ENCODE measurements at places on chromosomes 1 and 21. TPM values are rescaled to one million over a fixed set of nuclear protein-coding genes. Genes with fewer than 3 reads are reported as not detected.

Gene DDR2
- total RNA-seq, result 16.7 TPM

Gene EIF2D
- 61.1 TPM for total RNA-seq

Gene KDM1A
- total RNA-seq, result 140 TPM

Gene AIM2
- not detected for total RNA-seq

Gene DCST1
- total RNA-seq, result not detected

Gene HPCA
- not detected for total RNA-seq

Gene CLCNKB
- total RNA-seq, result under 0.01 TPM

Gene ANGPTL3
- total RNA-seq, result not detected

Gene TAF12
- 18.6 TPM for total RNA-seq

Gene ZCCHC17
- total RNA-seq, result 28.7 TPM

Gene FCRL2
- not detected for total RNA-seq

Gene TMPRSS15
- not detected for total RNA-seq

Gene PRDX1
- total RNA-seq, result 548 TPM

Gene GJC2
- total RNA-seq, result 3.3 TPM

Gene MPL
- 0.10 TPM for total RNA-seq

Gene SPATA46
- total RNA-seq, result not detected

Gene ELF3
- total RNA-seq, result 0.10 TPM

Gene NAV1
- 84.9 TPM for total RNA-seq

Gene FCRL3
- total RNA-seq, result not detected

Gene FCGR1A
- total RNA-seq, result not detected

Gene RGS8
- not detected for total RNA-seq

Gene NOS1AP
- 0.98 TPM for total RNA-seq

Gene C4BPA
- not detected for total RNA-seq

Gene MXRA8
- 1.6 TPM for total RNA-seq

Gene PYCR2
- 43.4 TPM for total RNA-seq

Gene SYCP1
- total RNA-seq, result not detected

Gene IL6R
- 8.5 TPM for total RNA-seq

Gene LRRC3
- 3.2 TPM for total RNA-seq

Gene CRNN
- total RNA-seq, result not detected

Gene TRIM46
- 6.9 TPM for total RNA-seq

Gene GPR25
- total RNA-seq, result not detected

Gene TEKT2
- total RNA-seq, result 0.10 TPM

Gene LRRC53
- not detected for total RNA-seq

Gene CELA3A
- not detected for total RNA-seq

Gene TRABD2B
- total RNA-seq, result under 0.01 TPM

Gene SSX2IP
- 5.7 TPM for total RNA-seq

Gene UBL4B
- not detected for total RNA-seq

Gene AMY1C
- total RNA-seq, result not detected

Gene CDA
- 0.98 TPM for total RNA-seq

Gene PRMT6
- total RNA-seq, result 23.3 TPM

Gene PLA2G2A
- not detected for total RNA-seq

Gene GLRX2
- 3.6 TPM for total RNA-seq

Gene KCNJ10
- not detected for total RNA-seq

Gene ST6GALNAC3
- 30.4 TPM for total RNA-seq

Gene NPL
- 1.3 TPM for total RNA-seq

Gene GNAT2
- not detected for total RNA-seq

Gene SGIP1
- total RNA-seq, result 22.1 TPM

Gene MAN1C1
- total RNA-seq, result 6.2 TPM

Gene HSD3B1
- not detected for total RNA-seq
